Activated B cell treated with CpG ODN at 0.5 μM for 24 hours (primary cell): ENCODE measurements at places on chromosomes 4 and X.

DNA sequence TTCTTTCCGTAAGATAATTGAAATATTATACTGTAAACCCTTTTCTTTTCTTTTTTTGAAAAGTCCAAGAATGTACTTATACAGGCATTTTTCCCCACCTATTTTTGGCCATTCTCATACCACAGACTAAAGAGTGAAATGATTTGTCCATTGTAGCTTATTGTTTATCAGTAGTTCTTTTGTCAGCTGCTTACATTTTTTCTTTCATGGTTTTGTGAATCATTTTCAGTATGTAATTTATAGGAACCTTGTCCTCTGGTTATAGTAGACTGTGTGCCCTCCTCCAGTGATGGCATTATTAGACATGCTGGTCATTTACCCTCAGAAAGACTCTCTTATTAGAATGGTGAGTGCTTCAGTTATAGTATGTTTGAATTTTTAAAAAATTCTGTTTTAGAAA is 56.7 kb downstream of the CCKAR start:
- peaks cover 57% of the 10 kb centered on the region for H3K36me3 ChIP-seq
- no peak for DNase-seq
- no peak overlapping the region for H3K27ac ChIP-seq

DNA sequence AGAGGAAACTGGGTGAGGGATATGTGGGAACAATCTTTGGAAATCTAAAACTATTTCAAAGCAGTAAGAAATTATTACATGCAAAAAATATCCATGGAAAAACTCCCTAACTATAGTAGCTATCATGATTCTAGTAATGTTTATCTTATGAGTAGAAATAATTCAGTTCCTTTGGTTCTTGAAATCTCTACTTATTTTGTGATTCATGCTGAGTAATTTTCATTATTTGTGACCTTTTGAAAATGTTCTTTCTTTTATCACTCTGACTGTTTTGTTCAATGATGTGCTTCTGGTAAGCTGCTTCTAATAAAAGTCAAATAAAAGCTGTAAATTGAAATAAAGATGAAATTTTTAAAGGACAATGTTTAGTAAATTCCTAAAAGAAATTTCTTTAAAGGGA is 40.4 kb upstream of the MAGEB10 start:
- H3K27ac ChIP-seq: no peak overlapping the region
- H3K27me3 ChIP-seq: no peaks in the 10 kb centered on the region
- no peaks in the 10 kb centered on the region for H3K36me3 ChIP-seq
- no peak overlapping the region for H3K4me3 ChIP-seq
- DNase-seq: no peak
- no peaks in the 10 kb centered on the region for H3K4me1 ChIP-seq

- no peak overlapping the region for H3K4me3 ChIP-seq
- no peak overlapping the region for H3K27ac ChIP-seq
Measured at GRCh38 chr4:109025471-109026076, 262.7 kb upstream of the ETNPPL start.

GRCh38 chr4:6345096-6345830 is 75.6 kb downstream of the WFS1 start:
- H3K27ac ChIP-seq: no peak overlapping the region
- no peak overlapping the region for H3K4me3 ChIP-seq
- no peaks in the 10 kb centered on the region for H3K36me3 ChIP-seq

DNA sequence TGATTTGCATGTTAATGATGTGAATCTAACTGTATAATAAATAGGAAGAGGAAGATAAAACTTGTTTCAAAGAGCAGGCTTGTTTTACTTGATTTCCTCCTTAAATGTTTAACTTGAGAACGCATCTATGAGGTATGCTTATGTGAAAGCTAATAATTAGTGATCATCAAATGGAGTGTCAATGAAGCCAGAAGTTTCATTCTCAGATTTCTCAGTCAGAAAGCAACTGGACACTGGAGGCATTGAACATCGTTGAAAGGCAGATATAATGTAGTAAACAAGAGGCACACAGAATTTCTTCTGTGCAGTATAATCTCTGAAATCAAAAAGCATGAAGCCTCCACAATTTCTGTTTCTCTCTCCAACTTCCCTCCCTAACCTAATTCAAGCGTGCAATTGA is 672.9 kb downstream of the ADGRL3 start:
- no peak overlapping the region for H3K4me3 ChIP-seq
- H3K27me3 ChIP-seq: no peaks in the 10 kb centered on the region
- H3K27ac ChIP-seq: no peak overlapping the region
- DNase-seq: no peak
- peaks cover 6% of the 10 kb centered on the region for H3K4me1 ChIP-seq
